ENCODE measurements at places on chromosomes 16 and 17. TPM values are rescaled to one million over a fixed set of nuclear protein-coding genes. Genes with fewer than 3 reads are reported as not detected.

Gene GALR2
- 0.44 TPM for total RNA-seq

Gene KRT16
- 2,310 TPM for total RNA-seq

Gene KRTAP9-8
- total RNA-seq = not detected

Gene EVI2B
- 1.3 TPM for total RNA-seq

Gene MT1A
- 2.9 TPM for total RNA-seq

Data from esophagus mucosa (tissue), 1 donor.